GM10248 (cell line): ENCODE measurements at places on chromosomes 4 and X.
A peak's percentile ranks its signal among the peaks of the same experiment; 100 is the strongest.

DNA sequence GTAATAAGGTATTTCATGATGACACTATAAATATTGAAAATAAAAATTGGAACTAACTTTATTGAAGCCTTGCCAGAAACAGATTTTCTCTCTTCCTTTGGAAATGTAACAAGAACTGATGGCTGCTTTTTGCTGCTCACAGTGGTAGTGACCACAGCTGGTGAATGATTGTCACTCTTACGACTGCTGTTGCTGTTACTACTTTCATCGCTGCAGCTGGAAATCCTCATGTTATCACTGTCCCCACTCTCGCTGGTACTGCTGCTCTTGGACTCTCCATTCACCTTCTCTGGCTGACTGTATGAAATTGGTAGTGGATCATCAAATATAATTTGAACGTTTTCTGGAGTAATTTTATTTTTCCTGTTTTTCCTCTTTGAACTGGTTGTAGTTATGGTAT lies 28.5 kb upstream of the COX18 start:
- no peak for DNase-seq

DNA sequence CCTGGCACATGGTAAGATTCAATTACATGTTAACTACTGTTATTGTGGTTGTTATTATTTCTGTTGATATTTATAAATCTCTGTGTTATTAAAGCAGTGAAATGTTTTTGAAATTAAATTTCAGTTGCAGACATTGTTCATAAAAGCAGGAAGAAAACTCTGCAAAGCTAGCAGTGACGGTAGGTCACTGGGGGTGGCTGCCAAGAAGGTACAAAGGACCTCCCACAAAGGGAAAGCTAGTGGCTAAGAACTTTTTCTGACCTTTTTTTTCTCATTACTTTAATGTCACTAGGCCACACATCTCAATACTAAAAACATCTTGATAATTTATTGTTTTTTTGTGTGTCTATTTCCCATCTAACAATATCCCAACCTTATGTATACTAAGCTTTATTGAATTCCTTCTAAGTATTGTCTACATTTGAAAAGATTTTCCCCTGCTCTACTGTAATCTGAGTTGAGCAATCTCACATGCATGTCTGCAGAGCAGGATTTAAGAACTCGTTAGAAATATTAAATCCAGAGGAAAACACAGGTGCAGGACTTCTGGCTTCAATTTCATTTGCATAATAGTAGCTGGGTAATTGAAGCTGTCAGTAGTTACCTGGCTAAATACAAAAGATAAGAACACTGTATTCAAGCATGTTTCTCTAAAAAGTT lies 197.3 kb downstream of the CFAP299 start:
- DNase-seq, result no peak

- no peak for DNase-seq
Measured at GRCh38 chr4:61489927-61490326, 289.8 kb downstream of the ADGRL3 start.

- no peak for DNase-seq
Measured at GRCh38 chr4:159227378-159227777, 124.5 kb downstream of the RAPGEF2 start.

DNA sequence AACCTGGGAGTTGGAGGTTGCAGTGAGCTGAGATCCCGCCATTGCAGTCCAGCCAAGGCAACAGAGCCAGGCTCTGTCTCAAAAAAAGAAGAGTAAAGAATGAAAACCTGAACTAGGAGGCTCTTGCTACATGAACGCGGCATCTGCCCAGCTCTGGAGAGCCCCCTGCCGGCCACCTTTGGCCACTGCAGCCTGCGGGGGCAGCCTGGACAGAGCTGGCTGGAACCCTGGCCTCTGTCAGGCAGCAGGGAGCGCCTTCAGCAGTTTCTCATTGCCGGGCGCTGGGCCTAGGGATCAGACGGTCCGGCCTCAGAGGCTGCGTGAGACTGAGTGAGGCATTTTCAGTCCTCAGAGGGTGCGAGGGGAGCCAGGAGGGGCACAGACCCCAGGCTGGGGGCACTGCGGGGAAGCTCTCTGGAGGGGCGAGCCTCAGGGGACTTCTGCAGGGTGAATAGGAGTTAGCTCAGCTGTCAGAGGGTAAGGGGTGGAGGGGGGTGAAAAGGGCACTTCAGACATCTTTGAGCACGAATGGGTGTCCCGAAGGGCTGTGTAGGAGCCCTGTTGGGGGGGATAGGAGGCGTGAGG lies 17.5 kb downstream of the DOK7 start:
- peak; percentile 87 for DNase-seq

DNA sequence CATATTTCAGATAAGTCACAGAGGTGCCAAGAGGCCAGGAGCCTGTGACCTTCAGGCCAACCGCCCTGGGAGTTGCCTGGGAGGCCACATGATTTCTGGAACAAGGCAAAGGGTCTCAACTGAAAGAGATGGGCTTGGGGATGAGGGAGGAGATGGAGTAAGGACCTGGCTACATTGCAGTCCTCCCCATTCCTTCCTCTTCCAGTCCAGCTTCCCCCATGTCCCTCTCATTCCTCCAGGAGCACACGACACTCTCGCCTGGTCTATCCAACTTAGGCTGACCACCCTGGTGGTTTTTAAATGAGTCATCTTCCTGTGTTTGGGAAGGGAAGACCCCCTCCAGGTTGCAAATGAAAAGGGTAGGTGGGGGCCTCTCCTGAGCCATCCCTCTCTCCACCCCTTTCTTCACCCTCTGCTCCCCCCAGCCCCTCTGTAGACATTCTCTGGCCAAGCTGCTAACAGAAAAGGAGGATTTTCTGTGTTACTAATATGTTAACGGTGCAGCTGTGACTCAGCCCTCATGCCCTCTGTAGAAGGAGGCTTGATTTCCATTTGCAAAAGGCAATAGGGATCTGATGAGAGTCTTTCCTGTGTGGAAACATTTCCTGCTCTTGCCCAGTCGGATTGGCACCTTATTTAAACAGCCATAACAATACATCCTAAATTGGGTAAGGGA lies 79.2 kb downstream of the RTL5 start:
- no peak for DNase-seq

DNA sequence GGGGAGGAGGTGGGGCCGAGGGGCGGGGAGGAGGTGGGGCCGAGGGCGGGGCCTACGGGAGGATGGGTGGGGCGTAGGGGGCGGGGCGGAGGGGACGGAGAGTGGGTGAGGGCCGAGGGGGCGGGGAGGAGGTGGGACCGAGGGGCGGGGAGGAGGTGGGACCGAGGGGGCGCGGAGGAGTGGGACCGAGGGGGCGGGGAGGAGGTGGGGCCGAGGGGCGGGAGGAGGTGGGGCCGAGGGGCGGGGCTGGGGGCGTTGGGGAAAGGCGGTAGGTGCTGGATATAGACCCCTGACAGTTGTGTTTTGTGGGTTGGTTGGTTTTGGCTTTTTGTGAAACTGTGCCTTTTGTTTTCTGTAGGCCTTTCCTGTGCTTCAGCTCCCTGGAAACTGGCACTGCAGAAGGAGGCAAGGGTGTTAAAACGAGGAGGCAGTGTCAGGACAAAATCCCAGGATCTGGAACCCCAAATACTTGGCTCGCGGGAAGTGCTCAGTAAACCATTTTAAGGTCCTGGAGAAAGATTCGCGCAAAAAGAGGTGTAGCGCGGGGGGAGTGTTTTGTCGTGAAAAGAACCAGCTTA lies 580 bp upstream of the MMGT1 start:
- peak; percentile 84 for DNase-seq

GRCh38 chr4:45346816-45347435 lies 620.6 kb upstream of the GNPDA2 start:
- no peak for DNase-seq

- no peak for DNase-seq
Measured at GRCh38 chr4:144202081-144202480, 61.6 kb upstream of the GYPA start.

- no peak for DNase-seq
Measured at GRCh38 chr4:171181090-171181489, 632.1 kb upstream of the GALNTL6 start.

DNA sequence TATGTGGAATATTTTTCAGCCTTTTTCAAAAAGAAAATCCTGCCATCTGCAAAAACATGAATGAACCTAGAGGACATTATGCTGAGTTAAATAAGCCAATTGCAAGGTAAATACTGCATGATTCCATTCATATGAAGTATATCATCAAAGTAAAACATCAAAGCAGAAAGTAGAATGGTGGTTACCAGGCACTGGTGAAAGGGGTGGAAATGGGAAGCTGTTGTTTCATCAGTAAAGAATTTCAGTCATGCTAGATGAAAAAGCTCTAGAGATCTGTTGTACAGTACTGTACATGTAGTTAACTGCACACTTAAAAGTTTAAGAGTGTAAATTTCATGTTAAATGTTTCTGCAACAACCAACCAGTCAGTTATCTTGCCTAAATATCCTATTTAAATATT lies 196.8 kb upstream of the ADGRL3 start:
- no peak for DNase-seq

GRCh38 chr4:149347139-149347538 lies 468.5 kb downstream of the IQCM start:
- no peak for DNase-seq

- DNase-seq, result no peak
Measured at GRCh38 chrX:134374910-134375309, 85.1 kb upstream of the HPRT1 start.

DNA sequence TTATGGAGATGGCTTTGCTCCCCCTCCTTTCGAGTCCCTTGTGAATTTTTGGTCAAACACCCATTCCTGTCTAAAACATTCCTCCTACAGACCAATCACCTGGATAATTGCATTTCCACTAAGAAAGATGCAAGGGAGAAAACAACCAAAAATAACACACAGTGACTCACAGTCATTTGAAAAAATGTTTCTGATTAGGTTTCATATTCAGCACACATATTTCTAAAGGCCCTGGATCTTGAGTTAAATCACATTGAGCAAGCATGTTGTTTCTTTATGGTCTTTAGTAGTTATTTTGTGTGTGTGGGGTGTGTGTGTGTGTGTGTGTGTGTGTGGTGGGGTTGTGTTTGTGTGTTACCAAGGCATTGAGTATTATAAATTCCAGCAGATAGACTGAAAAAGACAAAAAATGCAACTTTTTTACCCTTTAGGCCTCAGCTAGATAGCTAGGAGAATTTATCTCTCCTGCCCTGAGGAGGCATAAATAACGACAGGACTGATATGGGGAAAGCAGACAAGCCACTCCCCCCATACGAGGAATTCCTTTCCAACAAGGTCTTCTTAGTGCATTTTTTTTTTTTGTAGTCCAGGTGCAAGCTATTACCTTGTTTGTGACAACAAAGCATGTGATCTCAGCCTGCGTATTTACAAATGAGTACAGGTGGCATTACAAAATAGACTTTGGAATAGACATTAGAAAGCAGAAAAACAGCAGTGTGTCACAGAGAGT lies 265.4 kb upstream of the ADGRL3 start:
- no peak for DNase-seq

- DNase-seq, result peak; percentile 42
Measured at GRCh38 chrX:56812515-56813105, 83.6 kb downstream of the NBDY start.
